Left hindlimb (tissue), 1 donor: ENCODE measurements at places on chromosomes 5 and 9.

DNA sequence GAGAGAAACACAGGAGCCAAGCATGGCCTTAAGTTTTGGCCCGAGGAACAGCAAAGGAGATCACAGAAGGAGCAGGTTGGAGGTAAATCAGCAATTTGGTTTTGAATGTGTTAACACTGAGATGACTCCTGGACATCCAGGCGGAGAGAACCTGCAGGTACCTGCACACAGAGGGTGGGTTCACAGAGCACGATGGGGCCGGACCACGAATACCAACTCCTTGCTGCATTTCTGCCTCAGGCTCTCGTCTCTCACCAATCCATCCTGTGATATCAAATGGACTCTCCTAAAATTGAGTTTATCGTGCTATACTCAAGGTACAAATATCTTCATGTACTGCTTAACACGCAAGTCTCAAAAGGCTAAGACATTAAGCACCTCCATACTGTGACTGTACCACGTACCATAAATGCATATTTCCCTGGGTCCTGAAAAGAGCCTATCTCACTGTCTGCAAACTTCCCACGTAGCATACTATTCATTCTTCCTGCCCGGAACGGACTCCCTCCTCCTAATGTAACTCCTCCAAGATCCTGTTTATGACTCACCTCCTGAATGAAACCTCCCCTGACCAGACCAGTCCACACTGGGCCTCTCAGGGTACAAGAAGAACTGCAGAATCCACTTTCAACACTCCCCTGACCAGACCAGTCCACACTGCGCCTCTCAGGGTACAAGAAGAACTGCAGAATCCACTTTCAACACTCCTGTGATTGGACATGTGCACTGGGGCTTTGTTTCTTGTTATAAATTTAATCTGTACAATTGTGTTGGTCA is 380.8 kb upstream of the RFX3 start:
- DNase-seq: no peak

- DNase-seq: no peak
Observed at GRCh38 chr9:101566904-101567724, 27.7 kb downstream of the PPP3R2 start.

DNA sequence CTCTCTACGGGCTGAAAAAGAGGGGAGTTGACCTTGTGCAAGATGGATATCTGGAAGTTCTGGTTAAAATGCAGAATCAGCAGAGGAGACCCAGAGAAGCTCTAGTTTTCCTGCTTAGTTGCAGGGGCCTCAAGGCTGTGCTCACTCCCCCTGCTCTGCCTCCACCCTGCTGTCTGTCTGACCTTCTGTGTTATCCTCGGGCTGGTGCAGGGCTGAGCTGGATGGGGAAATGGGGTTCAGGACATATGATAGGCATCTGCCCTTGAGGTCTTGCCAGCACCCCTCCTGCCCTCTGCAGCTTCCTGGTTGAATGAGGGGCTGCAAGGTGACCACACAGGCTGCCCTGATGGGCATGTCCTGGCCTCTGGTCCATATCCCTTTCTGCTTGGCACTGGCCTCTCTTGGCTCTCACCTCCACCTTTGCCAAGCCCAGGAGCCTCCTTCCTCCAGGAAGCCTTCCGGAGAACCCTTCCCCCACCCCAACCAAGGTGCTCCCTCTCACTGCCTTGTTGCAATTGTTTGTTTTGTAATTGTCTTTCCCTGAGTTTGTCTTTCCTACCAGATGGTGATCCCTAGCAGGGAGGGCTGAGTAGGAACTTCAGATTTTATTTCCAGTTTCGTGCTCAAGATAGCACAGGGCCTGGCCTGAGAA is 1.3 kb downstream of the TMEM268 start:
- DNase-seq: no peak

DNA sequence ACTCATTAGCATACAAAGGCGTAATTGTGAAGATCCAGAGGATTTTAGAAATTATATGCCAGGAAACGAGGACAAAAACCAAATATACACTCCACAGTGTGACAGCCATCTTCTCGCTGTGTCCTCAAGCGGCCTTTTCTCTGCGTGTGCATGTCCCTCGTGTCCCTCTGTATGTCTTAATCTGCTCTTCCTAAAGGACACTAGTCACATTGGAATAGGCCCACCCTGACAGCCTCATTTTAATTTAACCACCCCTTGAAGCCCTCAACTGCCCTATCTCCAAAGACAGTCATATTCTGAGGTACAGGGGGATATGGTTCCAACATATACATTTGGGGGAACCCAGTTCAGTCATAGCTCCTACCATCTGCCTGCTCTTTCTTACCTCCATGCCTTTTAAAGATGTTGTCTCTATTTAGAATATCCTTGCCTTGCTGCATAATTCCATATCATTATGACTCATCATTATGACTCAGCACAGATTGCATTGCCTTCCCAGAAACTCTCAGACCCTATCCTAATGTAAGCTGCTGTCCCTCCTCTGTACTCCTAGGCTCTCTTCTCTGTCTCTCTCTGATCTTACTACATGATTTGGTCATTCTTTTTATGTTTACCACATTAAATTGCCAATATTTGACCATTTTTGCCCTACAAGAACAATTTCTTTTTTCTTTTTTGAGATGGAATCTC is 210.9 kb downstream of the AOPEP start:
- DNase-seq: no peak

DNA sequence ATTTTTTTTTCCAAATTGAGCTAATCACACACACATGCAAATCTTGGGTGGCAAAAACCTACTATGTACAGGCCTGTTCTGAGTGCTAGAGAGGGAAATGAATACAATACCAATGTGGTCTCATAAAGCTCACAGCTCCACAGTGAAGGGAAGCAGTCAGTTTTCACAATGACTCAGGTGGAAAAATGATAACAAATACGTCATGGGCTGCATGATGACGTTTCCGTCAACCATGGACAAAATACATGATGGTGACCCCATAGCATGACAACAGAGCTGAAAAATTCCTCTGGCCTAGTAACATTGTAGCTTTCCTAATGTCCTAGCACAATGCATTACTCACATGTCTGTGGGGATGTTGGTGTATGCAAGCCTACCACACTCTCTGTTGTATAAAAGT is 252.5 kb downstream of the TRIM32 start:
- DNase-seq: no peak

- DNase-seq: no peak
Observed at GRCh38 chr9:111876179-111876578, 20.4 kb upstream of the UGCG start.

GRCh38 chr9:70205366-70206020 is 53.3 kb upstream of the SMC5 start:
- DNase-seq: no peak

GRCh38 chr5:25441810-25442209 is 797.0 kb upstream of the CDH10 start:
- no peak for DNase-seq

DNA sequence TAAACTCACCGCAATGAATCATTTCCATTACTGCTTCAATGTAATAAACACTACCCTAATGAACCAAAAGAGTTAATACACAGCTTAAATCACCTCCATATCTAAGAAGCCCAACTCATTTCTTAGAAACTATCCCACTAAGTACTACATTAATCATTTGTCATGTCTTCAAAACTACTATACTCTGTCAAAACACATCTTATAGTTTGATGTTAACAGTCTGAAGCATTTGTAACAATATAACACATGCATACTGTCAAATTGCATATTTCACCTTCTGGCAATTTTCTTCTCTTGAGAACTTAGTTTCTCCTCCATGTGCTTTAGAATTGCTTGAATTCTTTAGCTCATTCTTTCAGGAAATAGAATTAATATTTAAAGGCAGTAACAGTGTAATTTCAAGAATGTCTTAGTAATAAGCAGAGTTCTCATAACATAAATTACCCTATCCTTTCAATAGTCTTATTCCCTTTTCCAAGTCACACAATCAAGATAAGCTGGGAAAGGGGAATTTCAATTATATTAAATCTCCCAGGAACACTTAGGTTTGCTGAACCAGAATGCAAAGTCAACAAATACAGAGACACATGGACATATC is 199.7 kb downstream of the ATPSCKMT start:
- no peak for DNase-seq

DNA sequence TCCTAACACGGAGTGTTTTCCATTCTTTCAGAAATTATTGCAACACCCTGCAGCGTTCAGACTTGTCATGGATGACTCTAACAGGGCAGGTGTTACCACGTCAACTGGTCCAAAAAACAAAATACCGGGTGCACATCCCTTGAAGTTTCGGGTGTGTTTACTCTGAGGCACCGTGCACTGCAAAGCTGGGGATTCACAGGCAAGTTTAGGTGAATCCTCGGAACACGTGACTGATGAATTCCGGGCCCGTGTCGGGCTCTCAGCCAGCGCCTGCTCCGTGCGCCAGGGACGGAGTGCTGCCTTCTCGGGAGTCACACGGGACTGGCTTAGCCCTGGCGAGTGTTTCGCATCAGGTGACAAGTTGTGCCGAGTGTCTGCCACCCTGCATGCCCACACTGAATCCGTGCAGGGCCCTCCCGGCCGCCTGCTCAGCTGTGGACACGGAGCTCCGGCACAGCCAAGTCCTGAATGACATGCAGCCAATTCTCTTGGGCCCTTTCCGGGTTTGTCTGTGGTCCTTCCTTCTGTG is 66.0 kb upstream of the IRX4 start:
- no peak for DNase-seq
